Transverse colon (tissue), 4 donors: ENCODE measurements at places on chromosomes 4 and X. TPM values are rescaled to one million over a fixed set of nuclear protein-coding genes. Genes with fewer than 3 reads are reported as not detected.

Gene WFS1
- total RNA-seq = 23.5 TPM

Gene NKX3-2
- total RNA-seq = 19.5 TPM

Gene AFM
- total RNA-seq = not detected

Gene MAGEA9B
- not detected for total RNA-seq

Gene FDCSP
- total RNA-seq = not detected

Gene DMP1
- total RNA-seq = not detected

Gene PLXNA3
- 17.3 TPM for total RNA-seq

Gene HSFX2
- total RNA-seq = not detected

Gene LEF1
- total RNA-seq = 8.4 TPM

Gene MAGEC3
- total RNA-seq = not detected

Gene YY2
- total RNA-seq = 2.4 TPM

Gene MTNR1A
- not detected for total RNA-seq

Gene IL15
- 3.6 TPM for total RNA-seq

Gene FMR1NB
- total RNA-seq = not detected

Gene ADH1A
- total RNA-seq = not detected

Gene HTN3
- not detected for total RNA-seq

Gene OPHN1
- total RNA-seq = 2.8 TPM
